NCI-H774 (cell line): ENCODE measurements at places on chromosomes 2 and 18.

- DNase-seq: no peak
Observed at GRCh38 chr18:74110976-74111375, 36.7 kb downstream of the FBXO15 start.

GRCh38 chr2:161173541-161174194 lies 13.4 kb downstream of the TANK start:
- DNase-seq: no peak

DNA sequence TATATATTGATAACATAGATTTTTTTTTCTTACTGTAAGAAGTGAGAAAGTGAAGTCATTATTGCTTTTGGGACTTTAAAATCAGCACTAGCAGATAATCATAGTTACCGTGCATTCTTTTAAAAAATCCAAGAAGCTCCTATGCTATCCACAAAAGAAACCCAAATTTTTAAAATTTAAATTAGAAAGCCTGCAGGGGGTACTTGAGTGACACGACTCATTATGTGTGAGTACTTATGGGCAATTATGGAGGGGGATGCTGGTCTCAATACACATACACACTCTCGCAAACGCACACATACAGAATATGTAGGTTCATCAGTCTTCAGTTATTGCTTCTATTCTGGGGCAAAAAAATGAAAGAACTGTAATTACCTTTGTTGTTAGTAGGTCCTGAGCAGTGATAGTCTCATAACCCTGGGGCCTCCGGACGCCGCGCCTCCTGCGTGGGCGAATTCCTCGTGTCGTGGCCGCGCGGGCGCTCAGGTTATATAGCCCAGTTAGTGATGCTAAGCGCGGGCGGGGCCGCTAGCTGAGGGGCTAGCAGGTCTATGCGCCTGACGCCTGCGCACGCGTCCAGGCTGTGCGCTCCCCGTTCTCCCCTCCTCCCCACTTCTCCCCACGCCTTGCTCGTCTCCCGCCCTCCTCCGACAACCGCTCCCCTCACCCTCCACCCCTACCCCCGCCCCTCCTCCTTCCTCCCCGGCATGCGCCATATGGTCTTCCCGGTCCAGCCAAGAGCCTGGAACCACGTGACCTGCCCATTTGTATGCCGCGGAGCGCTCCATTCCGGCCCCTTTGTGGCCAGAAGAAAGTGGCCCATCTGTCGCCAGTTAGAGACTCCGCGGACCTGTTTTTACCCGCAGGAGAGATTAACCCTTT lies at the start of gene NEUROD1:
TSS of gene NEUROD1 (minus strand) at position 463 of the 882 bp plus-strand sequence. CDS start 1,657 bp downstream, outside the sequence.
- DNase-seq: no peak

DNA sequence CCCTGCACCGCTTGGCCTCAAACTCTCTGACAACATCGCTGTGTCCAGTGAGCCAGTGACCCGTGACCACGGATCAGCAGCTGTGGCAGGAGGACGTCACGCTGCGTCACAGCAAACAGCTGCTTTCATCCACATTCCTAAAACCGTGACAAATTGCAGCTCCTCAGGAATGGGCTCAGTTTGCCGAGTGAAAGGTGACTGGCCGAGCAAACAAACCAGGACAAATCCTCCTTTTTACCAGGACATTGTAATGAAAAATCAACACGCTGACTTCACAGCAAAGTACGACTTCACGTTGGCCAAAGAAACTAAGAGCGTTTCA lies 57.6 kb downstream of the PXDN start:
- DNase-seq: no peak

DNA sequence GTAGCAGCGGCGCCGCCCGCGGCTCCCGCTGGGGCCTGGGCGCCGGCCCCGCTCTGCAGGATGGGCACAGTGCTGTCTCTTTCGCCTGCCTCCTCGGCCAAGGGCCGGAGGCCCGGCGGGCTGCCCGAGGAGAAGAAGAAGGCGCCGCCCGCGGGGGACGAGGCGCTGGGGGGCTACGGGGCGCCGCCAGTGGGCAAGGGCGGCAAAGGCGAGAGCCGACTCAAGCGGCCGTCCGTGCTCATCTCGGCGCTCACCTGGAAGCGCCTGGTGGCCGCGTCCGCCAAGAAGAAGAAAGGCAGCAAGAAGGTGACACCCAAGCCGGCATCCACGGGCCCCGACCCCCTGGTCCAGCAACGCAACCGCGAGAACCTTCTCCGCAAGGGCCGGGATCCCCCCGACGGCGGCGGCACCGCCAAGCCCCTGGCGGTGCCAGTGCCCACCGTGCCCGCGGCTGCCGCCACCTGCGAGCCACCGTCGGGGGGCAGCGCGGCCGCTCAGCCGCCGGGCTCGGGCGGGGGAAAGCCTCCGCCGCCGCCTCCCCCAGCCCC lies 369 bp downstream of the CDK5R2 start:
- DNase-seq: no peak

- DNase-seq: no peak
Observed at GRCh38 chr18:28682912-28683311, 506.0 kb upstream of the CDH2 start.

DNA sequence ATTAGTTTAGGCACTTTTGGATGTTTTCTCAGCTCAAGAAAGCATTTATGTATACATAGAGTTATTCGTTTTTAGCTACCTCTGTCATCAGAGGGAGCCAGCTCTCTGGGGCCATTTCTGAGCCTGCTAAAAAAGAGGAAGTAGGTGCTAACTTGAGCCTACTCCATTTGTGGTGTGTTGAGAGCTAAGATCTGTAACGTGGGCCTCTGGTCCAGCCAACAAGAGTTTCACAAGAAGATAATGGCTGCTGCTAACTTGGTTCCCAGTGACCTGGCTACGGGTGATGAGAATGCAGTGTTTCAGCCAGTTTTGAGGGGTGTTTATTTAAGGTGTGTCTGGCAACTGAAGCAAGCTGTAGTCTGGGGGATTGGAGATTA lies 182.5 kb downstream of the PRKCE start:
- DNase-seq: no peak

DNA sequence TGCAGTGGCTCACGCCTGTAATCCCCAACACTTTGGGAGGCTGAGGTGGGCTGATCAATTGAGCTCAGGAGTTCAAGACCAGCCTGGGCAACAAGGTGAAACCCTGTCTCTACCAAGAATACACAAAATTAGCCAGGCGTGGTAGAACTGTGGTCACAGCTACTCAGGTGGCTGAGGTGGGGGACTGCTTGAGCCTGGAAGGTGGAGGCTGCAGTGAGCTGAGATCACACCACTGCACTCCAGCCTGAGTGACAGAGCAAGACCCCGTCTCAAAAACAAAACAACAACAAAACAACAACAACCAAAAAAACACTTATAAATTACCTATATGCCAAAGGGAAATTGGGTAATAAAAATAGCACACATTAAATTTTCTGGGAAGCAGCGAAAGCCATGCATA lies 141.6 kb downstream of the HDAC4 start:
- DNase-seq: no peak

GRCh38 chr2:136239079-136239685 lies 121.2 kb upstream of the CXCR4 start:
- no peak for DNase-seq

GRCh38 chr2:160301420-160301819 lies 101.3 kb upstream of the ITGB6 start:
- no peak for DNase-seq

DNA sequence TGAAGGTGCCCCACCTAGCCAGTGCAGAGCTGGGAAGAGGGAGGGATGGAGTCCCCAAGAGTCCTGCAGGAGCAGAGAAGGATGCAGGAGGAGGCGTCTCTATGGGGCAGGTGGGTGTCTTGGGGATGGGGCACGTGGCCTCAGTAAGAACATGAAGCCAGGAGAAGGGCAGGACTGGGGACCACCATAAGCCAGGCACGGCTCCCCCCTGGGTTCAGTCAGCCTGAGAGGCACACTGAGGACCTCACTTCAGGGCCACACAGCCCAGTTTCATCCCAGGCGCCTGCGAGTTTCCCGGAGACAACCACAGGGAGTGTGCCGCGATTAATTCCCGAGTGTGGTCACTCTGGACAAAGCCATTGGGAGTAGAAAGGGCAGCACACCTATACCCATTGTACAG lies 120.3 kb downstream of the GYPC start:
- DNase-seq: no peak

- DNase-seq: no peak
Observed at GRCh38 chr2:81196933-81197628, 892.5 kb upstream of the LRRTM1 start.

DNA sequence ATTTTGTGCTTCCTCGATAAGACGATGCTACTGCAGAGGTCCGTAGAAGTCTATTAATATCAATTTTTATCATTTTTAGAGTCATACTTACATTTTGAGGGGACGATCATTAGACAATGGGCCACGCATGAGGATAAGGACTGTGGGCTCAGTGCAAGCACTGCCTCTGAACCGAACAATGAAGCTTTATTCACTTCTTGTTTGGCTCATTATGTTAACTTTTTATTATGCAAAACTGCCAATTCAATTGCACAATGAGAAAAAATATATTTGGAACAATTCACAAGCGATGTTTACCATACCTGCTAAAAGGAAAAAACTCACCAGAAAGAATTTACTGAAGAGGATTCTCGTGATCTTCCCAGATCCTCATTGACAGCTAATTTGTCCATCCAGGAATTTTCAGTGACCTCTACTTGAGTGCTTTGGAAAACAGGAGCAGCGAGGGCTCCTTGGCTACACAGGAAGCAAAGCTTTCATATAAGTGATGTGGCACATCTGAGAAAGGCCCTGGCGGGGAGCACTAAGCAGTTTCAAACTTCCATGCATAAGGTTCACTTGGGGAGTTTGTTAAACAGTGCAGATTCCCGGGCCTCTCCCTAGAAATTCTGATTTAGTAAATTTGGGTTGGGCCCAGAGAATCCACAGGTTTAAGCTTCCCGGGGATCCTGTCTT lies 13.3 kb upstream of the CAPN13 start:
- DNase-seq: no peak

- DNase-seq: no peak
Observed at GRCh38 chr2:195535911-195536522, 121.0 kb upstream of the SLC39A10 start.

DNA sequence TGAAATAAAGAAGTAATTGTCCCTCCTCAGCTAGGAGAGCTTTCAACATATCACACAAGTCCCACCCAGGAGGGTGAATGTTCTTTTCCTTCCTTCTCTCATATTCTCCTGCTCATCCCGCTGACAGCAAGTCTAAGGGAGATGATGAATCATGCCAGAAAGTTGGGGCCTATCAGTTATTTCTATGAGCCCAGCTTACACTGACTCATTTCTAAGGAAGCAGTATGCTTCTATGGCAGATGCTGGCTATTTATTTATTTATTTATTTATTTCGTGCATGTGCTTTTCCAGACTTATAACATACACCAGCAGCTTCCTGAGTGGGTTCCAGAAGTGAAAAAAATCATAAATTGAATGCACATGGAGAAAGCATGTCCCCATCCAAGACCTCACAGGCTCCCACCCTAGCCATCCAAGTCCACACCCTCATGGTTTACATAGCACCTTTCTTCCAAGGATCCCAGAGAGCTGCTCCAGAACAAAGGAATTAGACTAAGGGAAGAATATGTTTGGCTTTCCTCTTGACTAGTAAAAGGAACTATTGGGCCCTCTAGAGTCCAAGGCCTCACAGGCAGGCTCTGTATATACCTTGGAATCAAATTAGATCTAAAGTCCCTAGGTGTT lies 1074.2 kb upstream of the ZEB2 start:
- DNase-seq: no peak

DNA sequence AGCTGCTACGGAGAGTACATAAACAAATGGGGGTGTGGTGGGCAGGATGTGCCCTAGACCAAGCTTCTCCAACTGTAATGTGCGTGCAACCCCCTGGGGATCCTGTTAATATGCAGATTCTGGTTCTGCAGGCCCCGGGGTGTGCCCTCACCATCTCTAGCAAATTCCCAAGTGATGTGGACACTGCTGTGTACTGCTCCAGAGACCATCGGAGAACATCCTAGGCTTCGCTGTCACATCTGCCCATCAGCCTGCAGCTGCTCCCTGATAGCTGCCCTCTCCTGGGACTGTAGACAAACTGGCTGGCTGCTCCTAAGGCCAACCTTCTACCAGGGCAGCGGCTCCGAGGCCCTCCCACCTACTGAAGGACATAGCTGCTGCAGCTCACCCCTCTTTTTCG lies 3.2 kb downstream of the HS1BP3 start:
- no peak for DNase-seq

DNA sequence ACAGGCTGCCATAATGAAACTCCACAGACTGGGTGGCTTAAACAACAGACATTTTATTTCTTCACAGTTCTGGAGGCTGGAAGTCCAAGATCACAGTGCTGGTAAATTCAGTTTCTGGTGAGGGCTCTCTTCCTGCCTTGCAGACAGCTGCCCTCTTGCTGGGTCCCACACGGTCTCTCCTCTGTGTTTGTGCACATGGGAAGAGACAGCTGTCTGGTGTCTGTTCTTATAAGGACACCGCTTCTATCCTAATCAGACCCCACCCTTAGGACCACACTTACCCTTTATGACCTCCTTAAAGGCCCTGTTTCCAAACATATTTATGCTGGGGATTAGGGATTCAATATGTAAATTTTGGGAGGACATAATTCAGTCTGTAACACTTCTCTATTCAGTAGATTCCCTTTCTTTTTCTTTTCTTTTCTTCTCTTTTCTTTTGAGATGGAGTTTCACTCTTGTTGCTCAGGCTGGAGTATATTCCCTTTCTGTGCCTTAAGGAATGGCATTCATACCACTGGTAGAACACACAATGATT lies 18.9 kb downstream of the CTIF start:
- DNase-seq: no peak

DNA sequence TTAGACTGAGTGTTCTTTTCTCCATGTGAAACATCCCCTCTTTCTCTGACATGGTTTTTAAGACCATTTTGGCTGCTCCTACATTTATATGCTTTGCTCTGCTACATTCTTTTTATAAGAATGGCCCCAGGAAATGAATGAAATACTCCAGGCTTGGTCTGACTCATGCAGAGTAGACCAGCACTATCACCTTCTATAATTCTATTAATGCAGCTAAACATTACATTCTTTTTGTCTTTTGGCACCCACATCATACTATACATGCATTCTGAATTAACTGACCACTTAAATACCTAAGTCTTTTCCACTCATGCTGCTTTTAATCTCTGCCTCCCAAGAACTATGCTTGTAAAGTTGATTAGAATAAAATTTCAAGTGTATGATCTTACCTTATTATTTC lies 94.1 kb downstream of the AAK1 start:
- DNase-seq: no peak

DNA sequence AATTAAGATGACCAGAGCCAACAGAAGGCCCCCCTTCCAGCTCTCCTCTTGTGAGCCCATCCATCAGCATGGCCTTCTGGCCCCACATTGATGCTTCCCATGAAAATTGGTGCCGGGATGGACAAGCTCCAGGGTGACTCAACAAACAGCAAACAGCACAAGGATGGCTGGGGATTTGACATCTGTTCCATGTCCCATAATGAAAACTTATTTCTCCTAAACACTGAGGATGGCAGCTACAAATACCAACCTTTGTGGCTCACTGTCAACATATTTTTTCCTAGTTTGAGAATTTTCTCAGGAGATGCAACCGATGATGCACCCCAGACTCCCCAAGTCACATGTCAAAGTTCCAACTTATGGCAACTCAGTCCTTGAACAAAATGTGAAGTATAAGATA lies 169.6 kb upstream of the SIX2 start:
- DNase-seq: no peak

GRCh38 chr2:218010140-218010983 lies 7.6 kb upstream of the TNS1 start:
- no peak for DNase-seq
